ENCODE measurements at places on chromosomes 2 and 18.
A peak's percentile ranks its signal among the peaks of the same experiment; 100 is the strongest.

- no peak for DNase-seq
Measured at GRCh38 chr2:16821692-16822091, 156.1 kb upstream of the CYRIA start.

DNA sequence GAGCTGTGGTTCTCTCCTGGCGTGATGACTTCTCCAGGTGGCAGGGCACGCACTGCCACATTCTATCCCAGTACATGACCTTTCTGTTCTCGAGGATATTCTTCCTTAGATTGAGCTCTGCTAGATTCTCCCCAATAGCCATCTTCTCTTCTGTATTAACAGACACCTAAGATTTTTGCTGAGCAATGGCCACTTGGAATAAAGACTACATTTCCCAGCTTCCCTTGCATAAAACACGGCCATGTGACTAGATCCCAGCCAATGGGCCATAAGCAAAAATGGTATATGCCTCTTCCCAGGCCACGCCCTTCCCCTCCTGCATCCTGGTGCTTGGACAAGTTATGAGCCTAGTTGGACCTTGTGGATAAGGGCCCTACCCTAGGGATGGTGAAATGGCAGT lies 82.1 kb downstream of the EIF2AK3 start:
- no peak for DNase-seq

- DNase-seq: no peak
Measured at GRCh38 chr2:187390891-187391290, 57.2 kb downstream of the CALCRL start.

- no peak for DNase-seq
Measured at GRCh38 chr2:225773148-225773547, 373.6 kb downstream of the NYAP2 start.

DNA sequence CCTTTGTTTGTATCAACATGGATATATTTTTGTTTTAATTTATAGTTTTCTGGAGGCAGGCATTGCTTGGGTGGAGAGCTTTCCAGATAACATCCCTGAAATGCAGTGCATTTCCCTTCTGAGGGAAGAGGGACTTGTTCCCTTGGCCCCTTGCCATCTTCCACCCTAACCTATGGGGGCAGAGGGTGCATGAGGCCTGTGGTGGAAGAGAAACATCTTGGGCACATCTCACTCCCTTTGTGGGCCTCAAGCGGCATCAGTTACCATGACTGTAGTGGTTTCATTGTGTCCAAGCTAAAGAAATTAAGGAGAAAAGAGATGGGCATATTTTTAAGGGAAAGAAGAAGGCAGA lies 5.3 kb upstream of the RPL37A start:
- DNase-seq: no peak

DNA sequence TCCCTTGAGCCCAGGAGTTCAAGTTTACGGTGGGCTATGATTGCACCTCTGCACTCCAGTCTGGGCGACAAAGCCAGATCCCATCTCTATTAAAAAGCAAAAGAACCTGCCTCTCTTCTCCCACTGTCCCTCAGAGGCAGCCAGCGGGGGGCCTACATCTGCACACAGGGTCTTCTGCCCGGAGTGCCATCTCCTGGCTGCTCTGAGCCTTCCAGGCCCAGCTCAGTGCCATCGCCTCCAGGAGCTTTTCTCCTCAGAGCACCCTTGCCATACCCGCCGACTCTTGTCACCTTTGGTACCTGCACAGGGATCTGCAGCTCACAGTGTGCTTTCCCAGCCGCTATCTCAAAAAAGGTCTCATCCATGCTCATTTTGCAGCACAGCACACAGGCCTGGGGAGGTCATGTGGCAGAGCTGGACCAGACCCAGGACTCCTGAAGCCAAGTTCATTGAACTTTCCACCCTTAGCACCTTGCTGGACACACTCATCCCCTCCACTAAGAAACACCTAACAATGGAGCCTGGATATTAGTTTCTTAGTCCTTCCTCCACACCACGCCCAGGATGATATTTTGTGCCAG lies 186.3 kb downstream of the HAUS1 start:
- no peak for DNase-seq

GRCh38 chr18:57730146-57730545 lies 73.0 kb downstream of the ATP8B1 start:
- no peak for DNase-seq

GRCh38 chr2:84257831-84258230 lies 201.2 kb downstream of the SUCLG1 start:
- DNase-seq: no peak

GRCh38 chr18:58712930-58713329 lies 41.7 kb downstream of the MALT1 start:
- DNase-seq: no peak

DNA sequence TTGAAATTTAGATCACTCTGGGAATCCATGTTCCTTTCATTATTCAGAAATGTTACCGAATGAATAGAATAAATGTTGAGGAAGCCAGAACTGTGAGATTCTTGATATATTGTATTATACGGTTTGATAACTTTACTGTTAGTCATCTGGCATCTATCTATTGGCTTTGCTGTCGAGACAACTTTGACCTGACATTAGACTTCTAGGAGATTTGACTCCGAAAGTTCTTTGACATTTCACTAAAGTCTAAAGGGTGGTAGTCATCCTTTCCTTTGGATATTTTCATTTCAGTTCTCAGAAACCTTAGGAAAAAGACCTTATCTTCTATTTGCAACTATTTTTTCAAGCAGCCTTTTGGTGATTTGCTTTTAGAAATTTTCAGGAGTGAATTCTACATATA lies 1.9 kb downstream of the BMPR2 start:
- DNase-seq: no peak

- DNase-seq: no peak
Measured at GRCh38 chr2:159890551-159891266, 92.7 kb upstream of the CD302 start.

- DNase-seq: no peak
Measured at GRCh38 chr18:10374636-10375293, 79.7 kb upstream of the APCDD1 start.

DNA sequence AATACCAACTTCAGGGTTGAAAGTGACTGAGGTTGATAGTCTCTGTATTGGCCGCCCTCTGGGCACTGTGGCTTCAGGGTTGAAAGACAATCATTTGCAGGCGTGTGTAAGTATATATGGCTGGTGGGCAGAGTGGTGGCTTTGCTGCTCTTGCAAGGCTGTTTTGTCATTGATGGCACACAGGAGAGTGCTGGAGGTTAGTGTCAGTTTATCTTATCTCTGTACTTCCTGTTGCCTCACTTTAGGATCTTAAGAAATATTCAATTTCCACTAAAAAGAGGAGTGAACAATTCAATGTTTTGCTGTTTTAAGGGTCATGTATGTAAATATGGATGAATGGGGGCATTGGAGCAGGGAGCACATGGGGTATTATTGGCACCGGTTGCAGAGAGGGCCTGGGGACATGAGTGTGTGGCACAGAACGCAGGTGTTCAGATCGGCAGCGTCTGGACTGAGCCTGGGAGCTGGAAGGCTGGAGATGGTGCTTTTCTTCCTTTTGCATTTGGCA lies 51.5 kb downstream of the NCK2 start:
- no peak for DNase-seq

DNA sequence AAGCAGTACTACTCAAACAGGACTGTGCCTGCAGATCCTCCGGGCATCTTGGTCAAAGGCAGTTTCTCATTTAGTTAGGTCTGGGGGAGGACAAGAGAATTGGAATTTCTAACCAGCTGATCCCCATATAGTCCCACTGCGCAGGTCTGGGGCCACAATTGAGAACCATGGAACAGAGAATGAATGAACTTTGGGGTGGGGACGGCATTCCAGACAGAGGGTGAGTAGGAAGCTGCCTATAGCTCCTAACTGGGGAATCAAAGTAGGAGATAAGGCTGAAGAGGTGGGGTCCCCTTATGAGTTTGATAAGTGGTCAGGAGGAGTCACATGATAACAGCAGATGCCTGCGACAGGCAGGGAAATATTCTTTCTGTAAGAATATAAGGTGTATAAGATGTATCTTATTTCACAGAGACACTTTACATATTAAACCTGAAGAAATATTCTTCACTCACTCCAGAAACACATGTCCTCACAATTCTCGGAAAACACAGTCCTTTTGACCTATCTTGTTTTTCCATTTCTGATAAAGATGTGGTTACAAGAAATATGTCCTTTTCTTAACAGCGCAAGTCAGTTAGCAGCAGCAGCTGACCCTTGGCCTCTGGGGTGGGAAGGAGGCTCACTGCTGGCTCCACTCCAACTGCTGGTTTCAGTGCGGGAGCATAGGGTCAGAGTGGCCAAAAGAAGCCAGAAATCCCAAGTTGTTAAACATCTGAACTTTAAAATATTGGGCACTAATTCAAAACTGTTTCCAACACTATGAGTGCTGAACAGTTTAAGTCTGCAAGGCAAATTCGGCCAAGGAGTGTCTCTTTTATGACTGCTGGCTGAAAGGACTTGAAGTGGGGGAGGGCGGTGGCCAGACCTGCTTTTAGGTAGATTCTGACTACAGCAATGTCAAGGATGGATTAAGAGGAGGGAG lies 12.6 kb upstream of the TMEM214 start:
- DNase-seq: no peak

GRCh38 chr2:12828980-12829379 lies 112.2 kb downstream of the TRIB2 start:
- DNase-seq: no peak

GRCh38 chr2:168726375-168726774 lies 76.1 kb upstream of the NOSTRIN start:
- no peak for DNase-seq

DNA sequence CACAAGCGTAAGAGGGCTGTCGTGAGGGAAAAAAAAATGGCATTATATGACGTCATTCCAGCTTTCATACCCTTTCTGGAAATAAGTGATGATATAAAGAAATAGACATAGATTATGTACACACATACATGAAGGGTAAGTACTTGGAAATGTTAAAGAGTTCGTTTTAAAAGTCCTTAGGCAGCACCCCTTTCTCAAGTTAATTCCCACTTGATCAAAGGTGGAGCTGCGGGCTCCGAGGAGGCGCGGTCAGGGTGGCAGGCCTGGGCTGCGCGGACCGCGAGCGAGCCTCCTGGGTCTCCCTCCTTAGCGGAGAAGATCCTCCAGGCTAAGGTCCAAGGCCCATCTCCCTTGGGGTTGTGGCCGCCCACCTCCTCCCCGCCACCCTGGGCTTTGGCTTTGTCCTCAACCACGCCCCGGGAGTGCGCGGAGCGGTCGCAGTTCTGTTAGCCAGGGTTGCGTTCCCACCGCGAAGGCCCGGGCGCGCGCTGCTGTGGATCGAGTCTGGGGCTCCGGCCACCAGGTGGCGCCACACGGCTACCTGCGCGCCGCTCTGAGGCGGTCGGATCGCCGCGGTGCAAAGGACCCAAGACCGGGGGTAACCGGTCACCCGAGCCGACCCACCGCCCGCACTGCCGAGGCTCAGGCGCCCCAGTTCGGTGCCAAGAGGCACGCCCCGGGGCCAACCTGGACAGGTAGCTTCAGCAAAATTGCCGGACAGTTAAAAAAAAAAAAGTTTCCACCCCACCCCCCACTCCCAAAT lies 66.8 kb downstream of the HNRNPLL start:
- peak; percentile 67 for DNase-seq

GRCh38 chr2:64711252-64711800 lies 57.6 kb upstream of the SERTAD2 start:
- no peak for DNase-seq

GRCh38 chr18:63762518-63762917 lies 12.7 kb upstream of the SERPINB7 start:
- no peak for DNase-seq

DNA sequence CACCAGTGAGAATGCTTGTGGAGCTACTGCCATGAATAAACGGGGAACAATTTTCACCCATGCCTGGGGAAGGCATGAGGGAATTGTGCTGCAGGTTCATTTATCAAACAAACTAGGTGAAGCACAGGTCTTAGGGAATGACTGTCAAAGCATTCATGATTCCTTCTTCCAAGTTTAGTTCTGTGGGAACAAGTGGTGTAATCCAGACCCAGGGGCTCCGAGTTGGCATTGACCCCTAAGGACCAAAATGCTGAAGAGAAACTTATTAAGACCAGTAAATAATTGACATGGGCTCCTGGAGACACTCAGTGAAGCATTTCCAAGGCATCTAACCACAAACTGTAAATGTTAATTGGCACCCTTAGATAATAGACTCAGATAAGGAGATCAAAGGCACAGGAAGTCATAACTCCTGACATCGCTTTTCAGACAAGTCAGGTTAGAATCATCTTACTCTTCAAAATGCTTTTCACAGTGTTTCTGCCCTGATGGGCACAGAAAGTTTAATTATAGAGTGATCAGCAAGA lies 96.9 kb downstream of the SPP2 start:
- DNase-seq: no peak

- no peak for DNase-seq
Measured at GRCh38 chr18:76991021-76991688, 141.4 kb downstream of the MBP start.

DNA sequence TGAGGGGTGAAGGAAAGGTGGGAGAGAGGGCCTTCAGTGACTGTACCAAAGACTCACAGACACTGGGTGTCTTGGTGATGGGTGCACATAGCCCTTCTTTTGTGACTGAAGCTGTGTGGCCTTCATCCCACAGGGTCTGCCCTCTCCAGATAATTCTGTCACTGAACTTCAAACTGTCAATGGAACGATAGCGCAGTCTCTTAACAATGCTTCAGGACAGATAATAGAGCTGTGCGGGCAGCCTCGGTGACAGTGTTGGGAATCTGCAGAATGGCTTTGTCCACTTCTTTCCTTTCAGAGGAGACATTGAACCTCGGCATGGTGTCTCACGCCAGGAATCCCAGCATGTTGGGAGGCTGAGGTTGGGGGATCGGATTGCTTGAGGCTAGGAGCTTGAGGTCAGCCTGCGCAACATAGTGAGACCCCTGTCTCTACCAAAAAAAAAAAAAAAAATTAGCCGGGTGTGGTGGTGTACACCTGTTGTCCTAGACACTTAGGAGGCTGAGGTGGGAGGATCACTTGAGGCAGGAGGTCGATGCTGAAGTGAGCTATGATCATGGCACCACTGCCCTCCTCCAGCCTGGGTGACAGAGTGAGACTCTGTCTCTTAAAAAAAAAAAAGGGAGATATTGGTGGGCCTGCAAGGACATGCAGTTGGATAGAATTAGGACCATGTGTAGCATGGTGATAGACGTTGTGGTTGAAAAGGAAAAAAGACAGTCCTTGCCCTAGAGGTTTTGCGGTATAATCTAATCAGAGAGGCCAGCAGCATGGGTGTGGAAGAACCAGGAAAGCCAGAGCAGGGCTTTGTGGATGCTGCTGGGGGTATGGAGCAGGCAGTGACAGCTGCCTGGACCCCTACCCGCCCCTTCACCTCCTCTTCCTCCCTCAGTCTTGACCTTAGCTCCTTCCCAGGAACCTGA lies 91.4 kb downstream of the LDLRAD4 start:
- no peak for DNase-seq
